ENCODE measurements at places on chromosomes 7 and 10.

- DNase-seq: peak; percentile 44
Observed at GRCh38 chr10:132142396-132143161, 44.2 kb upstream of the DPYSL4 start.

DNA sequence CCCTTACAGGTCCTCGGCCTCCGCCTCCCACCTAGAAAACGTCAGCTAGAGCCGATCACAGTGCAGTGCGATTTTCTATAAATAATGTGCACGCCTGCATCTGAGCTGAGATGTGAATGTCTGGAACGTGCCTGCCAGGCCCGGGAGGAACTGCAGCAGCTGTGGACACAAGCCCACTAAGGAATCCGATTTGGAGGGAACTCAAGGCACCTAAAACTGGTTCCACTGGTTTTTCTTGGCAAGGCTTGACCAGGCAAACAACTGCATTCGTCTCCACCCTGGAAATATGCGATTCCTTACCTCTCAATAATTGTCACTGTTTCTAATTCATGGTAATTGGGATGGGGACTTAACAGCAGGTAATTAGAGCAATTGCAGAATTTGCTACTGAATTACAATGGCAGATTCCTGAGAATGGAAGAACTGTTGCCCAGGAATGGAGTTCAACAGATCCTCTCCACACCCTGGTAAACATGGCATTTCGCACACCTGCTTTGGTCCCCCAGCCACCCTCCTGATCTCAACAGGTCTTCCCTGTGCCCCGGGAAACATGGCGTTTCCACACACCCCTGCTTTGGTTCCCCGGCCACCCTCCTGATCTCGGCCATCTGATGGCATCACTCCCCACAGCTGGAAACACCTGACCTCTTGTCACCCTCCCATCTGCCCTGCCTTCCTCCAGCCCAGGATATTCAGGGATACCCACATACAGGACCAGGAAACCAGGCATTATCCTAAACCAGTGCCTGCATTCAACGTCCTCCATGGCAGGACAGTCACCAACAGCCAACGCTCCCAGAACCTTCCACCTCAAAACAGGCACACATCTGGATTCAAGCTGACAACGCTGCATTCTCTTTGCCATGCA is 76.0 kb downstream of the DIP2C start:
- DNase-seq: no peak

DNA sequence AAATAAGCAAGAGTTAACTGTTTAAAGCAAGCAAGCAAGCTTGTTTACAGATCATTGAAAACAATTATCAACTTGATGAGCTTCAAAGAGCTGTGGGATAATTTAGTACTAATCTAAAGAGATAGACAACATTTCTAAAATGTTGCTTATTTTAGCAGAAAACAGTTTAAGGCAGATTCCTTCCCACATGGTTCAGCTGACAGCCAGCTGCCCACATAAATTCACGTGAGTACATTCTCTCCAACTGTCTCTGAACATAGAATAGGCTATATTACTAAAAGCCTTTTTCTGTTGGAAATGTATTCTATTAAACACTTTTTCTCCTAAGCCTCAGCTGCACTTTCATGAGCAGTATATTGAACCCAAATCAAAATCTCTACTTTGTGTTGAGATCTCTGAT is 174.1 kb downstream of the LRRN3 start:
- no peak for DNase-seq

- no peak for DNase-seq
Observed at GRCh38 chr7:128000048-128000447, 31.2 kb downstream of the LRRC4 start.

DNA sequence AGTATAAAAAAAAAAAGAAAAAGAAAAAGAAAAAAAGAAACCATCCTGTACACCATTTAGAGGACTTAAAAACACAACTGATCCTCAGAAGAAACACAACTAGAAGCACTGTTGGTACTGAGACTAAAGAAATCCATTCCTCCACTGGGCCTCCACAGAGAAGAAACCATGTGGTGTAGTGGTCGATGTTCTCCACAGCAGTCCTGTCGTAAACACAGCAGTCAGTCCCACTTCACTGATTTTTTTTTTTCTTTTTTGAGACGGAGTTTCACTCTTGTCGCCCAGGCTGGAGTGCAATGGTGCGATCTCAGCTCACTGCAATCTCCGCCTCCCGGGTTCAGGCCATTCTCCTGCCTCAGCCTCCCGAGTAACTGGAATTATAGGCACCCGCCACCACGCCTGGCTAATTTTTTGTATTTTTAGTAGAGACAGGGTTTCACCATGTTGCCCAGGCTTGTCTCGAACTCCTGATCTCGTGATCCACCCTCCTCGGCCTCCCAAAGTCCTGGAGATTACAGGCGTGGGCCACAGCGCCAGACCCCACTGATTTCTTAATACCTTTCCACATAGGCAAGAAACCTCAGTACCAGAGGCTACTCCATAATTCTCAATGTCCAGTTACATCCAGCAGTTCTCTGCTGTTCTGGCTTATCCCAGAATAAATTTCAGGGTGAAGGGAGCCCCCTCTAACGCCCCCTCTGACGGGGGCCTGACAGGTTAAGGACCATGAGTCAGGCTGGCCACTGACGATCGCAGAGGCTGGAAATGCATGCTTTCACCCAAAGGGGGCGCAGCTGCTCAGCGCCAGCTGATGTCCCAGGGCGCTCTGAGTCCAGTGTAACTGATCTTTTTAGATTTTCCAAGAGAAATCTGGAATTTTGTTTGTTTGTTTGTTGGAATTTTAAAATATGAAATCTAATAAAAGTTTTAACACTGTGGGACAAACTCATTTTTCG is 24.8 kb upstream of the FFAR4 start:
- peak; percentile 4 for DNase-seq

DNA sequence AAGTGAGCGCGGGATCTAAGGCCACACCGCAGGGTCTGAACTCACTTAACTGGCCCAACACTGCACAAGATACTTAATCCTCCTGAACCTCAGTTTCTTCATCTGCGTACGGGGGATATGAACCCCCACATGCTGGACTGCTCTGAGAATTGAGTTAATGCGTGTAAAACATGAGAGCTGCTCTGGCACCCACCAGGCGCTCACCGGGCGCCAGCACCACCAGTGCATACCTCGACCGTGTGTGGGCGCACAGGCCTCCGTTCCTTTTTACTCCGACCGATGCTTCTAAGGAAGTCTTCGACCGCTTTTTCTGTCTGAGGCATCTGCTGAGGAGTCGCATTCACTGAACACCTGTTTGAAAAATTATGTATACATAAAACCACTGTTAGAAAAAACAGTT is 27.2 kb downstream of the PITRM1 start:
- no peak for DNase-seq

DNA sequence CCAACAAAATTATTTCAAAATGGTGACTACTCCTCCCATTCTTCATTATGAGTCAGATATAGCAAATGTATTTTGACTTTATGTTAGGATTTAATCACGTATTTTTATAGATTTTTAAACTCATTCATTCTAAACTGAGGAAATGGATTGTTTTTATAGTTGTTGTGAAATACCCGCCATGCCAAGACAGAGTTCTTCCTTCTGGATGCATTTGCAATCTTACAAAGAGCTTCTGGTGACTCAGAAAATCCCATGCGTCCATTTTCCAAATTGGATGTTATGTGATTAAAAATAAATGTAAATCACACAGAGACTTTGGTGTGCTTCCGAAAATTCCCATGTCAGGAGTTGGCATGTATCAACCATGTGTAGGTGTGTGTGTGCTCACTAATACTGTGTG is 179.3 kb downstream of the TRIL start:
- DNase-seq: no peak

- DNase-seq: no peak
Observed at GRCh38 chr7:93992421-93993110, 11.6 kb downstream of the BET1 start.

- DNase-seq: no peak
Observed at GRCh38 chr7:124781418-124781817, 15.8 kb upstream of the GPR37 start.

GRCh38 chr10:129521161-129522025 is 54.4 kb downstream of the MGMT start:
- no peak for DNase-seq

- DNase-seq: no peak
Observed at GRCh38 chr10:115950320-115950719, 322.7 kb downstream of the GFRA1 start.

DNA sequence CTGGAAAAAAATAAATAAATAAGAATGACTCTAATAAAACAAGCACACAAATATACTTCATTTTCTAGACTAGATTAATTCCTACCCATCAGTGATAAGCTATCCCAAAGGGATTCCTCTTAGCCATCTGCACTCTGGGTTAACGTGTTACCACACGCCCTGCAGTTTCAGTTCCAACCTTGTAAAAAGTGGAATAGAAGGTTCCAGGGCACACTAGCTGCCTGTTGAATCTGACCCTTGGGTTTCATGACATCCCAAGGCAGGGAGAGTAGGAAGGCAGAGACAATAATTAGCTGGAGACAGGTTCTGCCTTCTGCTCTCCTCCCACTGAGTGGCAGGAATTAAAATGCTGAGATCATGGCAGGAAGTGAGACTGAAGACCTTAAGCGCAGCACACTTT is 33.5 kb downstream of the SLC37A3 start:
- DNase-seq: no peak

- no peak for DNase-seq
Observed at GRCh38 chr10:47055386-47056246, 144.4 kb downstream of the PTPN20 start.

DNA sequence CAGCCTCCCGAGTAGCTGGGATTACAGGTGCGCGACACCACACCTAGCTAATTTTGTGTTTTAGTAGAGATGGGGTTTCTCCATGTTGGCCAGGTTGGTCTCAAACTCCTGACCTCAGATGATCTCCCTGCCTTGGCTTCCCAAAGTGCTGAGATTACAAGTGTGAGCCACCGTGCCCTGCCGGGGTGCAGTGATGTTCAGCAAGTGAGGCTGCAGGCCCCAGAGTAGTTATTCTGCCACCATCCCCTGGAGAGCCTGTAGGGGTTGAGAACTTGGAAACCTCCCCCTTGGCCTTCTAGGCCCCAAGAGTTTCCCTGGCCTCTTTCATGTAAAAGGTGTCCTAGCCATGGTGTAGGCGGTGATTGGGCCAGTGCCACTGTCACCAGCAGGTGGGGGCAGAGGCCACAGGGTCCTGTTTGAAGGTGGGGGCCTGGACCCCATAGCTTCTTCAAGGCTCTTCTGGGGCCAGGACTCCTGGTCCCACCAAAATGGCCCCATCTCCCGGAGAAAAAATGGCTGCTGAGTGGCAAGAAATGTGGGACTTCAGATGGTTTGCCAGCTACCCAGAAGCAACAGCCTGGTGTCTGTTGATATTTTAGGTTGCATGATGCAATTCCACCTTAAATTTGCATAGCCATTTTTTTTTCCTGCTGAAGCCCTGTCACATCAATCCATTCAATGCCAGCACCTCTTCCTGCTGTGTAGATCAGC is 25.5 kb upstream of the INMT start:
- peak; percentile 27 for DNase-seq

DNA sequence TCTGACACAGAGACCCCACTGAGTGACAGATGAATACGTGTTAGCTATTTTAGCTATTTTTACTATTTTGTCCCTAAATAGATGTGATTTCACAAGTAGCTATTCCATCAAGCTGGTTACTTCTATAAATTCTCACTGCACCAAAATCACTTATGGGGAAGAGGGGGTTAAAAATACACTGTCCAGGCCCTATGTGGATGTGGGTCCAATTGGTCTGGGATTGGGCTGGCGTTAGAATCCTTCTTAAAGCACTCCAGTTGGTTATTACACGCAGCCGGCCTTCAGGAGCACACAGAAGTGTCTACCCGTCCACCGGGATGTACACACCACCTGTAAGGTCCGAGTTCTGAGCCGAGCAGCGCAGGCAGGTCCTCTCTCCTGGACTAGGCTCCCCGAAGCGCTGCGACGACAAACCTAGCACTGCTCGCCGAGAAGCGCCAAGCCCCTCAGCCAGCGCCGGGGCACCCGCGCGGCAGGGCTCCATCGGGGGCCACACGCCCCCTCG is 222.3 kb upstream of the MKLN1 start:
- DNase-seq: no peak

- no peak for DNase-seq
Observed at GRCh38 chr10:18660816-18661431, 1.7 kb downstream of the ARL5B start.

DNA sequence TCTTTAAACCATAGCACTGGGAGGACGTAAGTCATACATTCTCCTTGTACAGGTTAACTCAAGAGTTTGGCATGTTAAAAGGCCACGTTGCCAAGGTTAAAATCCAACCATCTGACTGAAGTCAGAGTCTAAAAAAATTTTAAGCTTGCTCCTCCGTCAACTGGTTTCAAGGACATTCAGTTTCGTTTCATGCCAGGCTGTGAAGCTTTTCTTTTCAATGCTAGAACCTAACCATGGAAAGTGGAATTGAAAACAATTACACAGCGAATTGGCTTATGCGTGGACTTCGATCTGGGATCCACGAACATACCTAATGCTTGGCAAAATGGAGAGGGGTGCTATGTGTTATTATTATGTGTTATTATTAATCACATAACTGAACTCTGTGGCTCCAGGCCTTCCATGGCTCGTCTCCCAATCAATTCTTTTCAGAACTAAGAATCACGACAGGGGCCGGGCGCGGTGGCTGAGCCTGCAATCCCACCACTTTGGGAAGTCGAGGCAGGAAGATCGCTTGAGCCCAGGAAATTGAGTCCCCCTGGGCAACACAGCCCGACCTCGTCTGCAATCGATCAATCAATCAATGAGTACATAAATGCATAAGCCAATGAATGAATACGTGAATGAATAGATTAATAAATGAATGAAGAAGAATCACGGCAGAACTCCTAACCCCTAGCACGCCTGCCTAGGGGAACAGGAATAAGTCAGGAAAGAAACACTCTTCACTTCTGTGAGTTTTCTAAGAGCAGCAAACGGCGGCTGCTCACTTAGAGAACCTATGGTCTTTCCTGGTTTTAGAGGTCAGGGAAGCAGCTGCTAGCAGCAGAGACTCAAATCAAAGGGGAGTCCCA is 733 bp upstream of the ARL5B start:
- DNase-seq: peak; percentile 38

GRCh38 chr10:29522061-29522855 is 112.5 kb downstream of the SVIL start:
- DNase-seq: no peak

GRCh38 chr10:98263088-98263487 is 4.9 kb downstream of the LOXL4 start:
- DNase-seq: no peak

DNA sequence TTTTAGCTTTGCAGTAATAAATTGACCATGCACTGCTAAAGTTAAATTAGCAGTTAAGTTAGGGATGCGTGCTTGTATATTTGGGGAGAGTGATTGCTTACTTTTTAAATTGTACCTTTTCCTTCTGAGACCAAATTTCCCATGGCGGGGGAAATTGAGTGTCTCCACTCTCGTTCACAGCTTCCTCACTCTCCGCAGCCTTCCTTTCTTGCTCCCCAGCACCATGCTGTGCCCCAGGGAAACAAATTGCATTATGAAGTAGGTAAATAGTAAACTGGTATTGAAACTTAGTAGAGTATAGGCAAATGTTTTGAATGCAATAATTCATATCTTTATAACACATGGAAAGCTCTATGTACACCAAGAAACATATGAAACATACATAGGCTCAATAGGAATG is 85.4 kb downstream of the MALRD1 start:
- DNase-seq: no peak

Measured in CD4-positive, alpha-beta T cell treated with Interleukin-21 for 1 hour (primary cell).